ENCODE measurements at places on chromosomes 5 and 9.

DNA sequence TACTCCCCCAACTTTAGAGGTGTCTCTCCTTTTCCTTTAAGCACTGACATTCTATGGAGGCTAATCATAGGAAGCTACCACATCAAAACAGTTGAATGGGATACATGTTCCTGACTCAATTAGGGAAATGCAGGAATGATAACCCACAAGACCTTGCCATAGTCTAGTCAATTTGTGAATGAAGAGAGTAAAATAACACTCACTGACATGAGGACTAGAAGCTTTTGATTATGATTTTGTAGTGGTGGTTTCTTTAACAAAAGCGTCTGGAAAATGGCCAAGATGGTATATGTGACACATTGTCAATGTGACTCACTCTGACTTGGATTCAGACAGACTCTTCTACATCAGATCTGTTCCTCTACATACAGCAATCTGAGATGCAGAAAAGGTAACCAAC lies 13.7 kb upstream of the PRELID2 start:
- no peak for DNase-seq

GRCh38 chr5:122150215-122150614 lies 20.9 kb downstream of the ZNF474 start:
- no peak for DNase-seq

DNA sequence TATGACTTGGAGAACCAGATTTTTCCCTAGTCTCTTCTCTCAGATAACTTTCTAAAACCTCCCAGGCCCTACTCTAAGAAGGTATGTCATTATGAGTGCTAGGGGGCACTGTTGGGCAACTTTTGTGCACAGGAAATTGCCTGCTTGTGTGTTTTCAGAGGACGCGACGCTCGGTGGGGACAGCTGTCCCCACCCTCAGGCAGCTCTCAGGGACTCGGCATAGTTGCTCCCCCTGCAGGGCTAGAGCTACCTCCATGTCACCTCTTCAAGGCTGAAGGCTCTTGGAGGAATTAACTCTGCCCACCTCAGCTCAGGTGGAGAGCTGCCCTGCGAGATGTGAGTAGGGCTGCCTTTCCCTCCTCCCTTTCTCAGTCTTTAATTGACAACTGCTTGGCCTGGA lies 10.2 kb upstream of the TIFAB start:
- DNase-seq = peak; percentile 58

DNA sequence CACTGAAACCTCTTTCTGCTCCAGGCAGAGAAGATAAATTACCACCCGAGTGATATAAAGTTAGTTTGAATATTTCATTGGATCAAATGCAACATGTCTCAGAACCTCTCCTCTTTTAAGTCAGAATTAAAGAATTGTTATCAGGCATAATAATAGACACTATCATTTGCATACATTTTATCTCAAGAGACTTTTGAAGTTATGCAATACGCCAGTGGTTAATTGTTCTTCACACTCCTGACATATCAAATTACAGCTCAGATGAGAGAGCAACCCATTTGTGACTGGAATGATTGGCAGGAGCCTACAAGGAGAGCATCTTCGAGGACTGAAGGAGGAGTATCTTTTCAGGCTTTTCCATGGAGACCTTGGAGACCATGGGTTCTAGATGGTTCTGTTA lies 452.2 kb downstream of the KDM4C start:
- no peak for DNase-seq

GRCh38 chr5:138482638-138483037 lies 17.4 kb downstream of the EGR1 start:
- DNase-seq = no peak

GRCh38 chr9:130971294-130971849 lies 32.3 kb upstream of the FIBCD1 start:
- DNase-seq = no peak

GRCh38 chr9:109319626-109320241 lies 1.1 kb downstream of the EPB41L4B start:
- DNase-seq = peak; percentile 22

DNA sequence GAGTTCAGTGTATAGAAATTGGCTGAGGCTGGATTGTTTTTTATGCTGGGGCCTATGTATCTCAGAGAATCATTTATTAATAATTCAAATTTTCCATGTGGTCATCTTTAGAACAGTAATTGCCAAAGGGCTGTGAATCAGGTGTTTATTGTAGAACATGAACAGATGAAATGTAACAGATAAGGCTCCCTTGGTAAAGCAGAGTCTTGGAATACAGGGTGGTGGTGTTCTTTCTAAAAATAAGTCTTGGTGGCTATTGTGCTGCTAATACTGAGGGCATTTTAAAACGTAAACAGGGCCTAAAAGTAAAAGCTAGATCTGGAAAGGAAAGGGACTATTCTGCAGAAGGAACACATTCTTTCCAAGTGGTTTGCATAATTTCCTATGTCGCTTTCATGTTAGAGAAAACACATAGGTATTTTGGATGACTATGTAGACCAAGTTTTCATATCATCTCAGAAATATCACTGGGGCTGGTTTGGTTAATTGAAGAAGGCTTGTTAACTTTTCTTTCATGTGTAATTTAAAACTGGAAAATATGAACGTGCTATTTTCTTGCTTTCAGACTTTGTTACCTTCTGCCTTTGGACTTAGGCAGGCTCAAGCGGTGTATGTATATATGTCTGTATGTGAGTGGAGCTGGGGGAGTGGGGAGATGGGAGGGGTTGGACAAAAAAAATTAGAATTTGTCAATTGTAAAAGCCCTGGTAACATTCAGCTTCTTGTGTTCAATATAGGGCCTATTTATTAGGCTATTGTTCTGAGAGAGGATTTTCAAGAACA lies 119.9 kb upstream of the ANKRD55 start:
- DNase-seq = no peak

DNA sequence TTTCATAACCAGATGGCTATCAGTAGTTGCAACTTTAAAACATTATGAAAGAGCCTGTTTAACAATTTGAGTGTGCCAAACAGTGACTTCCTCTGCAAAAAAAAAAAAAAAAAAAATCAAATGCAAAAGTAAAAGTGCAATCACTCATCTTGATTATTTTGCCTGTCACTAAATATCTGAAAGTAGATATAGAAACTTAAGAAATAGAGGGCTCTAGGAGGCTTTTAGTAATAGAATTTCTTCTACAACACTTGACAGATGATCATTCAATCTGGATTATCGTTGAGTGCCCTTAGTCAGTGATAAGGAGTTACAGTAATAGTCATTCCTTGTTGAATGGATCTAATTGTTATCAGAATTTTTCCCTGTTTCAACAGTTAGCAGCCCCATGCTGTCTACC lies 101.8 kb downstream of the CETN3 start:
- no peak for DNase-seq

DNA sequence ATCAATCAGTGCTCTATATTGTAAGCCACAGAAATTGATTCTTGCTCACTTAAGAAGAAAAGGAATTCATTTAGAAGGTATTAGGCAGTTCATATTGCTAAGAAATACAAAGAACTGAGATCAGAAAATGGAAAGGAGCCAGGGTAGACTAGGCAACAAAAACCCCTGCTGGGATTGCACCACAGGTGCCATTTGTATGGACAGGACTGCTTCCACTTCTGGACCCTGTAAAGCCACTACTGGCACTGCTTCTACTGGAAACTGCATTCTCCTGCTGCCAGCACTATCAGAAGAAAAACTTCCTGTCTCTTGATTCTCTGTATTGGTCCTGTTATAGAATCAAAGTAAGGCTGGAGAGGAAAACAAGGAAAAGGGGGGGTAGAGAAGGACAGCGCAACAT lies 45.9 kb downstream of the CERT1 start:
- no peak for DNase-seq

DNA sequence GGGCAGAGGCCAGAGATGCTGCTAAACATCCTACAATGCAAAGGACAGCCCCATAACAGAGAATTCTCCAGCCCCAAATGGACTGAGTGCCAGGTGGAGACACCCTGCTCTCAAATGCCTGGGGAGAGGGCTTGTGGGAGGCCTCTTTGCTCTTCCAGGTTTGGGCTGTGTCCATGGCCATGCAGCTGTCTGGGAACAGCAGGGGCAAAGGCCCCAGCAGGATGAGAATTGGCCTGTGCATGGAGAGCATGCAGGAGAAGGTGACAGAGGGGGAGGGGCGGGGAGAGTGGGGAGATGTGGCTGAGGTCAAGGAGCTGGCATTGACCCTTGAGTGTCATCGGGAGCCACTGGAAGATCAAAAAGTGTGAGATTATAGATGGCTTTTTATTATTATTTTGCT lies 111.5 kb upstream of the ERCC6L2 start:
- no peak for DNase-seq

GRCh38 chr9:27352457-27353165 lies 55.7 kb upstream of the EQTN start:
- DNase-seq = no peak

All from stimulated activated CD4-positive, alpha-beta T cell treated with anti-CD3 and anti-CD28 coated beads, Interleukin-2, amount 100 ng/mL, for 24 hours (primary cell).